ENCODE measurements at places on chromosomes 6 and 20.

DNA sequence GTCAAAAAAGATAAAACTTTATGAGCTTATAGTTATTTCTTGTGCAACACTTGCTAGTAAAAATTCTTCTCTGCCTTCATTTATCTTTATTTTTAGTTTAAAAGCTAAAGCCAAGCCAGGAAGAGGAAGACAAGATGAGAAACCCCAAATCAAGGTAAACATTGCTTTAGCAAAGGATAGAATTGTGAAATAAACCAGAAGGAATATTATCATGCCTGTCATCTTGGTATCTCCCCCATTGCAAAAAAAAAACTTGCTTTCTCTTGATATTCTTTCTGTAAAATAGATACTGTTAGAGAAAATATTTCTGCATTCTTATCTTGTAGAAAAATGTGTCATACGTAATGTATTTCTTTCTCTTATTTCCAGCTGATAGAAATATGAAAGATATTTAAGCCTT is 432.8 kb downstream of the GJA1 start:
- DNase-seq, result no peak

DNA sequence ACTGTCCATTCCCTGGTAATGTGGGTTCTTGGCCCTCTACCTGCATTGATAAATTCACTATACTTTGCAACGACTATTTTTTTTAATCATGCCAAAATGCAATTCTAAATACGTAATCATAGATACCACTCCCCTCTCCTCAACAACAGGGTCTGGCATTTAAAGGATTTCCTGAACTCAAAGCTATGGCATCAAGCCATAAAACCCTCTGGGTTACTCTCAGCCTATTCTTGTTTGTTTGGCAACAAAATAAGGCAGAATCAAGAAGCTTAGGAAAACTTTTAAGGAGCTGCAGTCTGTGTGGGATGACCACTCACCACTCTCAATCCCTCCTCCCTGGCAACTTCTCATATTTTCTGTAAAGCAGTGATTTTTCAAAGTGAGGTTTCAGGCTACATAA is 669.9 kb upstream of the ID4 start:
- DNase-seq, result no peak

GRCh38 chr20:44418069-44418905 is 57.4 kb upstream of the TTPAL start:
- DNase-seq, result no peak

DNA sequence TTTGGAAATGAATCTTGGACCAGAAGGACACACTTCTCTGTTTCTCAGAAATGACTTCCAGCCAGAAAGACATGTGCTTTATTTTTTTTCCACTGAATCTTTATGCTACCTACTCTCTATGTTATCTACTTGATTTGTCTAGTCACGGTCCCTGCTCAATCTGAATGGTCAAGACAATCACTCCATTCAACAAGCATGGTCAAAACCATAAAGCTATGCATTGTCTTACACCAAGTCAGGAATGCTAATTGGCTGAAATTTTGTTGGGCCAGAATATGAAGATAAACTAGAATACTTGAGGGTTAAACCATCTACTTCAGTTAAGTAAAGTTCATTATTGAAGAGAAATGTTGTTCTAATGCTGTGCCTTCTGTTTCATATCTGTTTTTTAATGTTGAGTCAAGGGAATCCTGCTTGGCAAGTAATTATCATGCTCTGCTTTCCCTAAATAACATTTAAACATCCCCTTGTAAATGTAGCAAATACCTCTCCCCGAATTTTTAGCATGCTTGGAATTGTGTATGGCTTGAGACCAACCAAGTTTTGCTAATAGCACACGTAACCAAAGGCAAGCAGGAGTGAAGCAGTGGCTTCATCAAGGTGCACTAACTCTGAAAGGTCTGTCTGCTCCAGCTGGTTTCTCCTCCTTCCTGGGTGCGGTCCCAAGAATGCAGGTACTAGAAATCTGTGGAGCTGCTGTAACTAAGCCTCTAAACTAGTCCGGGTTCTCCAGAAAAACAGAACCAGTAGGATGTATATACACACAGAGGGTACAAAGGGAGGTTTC is 190.3 kb upstream of the CDYL start:
- DNase-seq, result no peak

DNA sequence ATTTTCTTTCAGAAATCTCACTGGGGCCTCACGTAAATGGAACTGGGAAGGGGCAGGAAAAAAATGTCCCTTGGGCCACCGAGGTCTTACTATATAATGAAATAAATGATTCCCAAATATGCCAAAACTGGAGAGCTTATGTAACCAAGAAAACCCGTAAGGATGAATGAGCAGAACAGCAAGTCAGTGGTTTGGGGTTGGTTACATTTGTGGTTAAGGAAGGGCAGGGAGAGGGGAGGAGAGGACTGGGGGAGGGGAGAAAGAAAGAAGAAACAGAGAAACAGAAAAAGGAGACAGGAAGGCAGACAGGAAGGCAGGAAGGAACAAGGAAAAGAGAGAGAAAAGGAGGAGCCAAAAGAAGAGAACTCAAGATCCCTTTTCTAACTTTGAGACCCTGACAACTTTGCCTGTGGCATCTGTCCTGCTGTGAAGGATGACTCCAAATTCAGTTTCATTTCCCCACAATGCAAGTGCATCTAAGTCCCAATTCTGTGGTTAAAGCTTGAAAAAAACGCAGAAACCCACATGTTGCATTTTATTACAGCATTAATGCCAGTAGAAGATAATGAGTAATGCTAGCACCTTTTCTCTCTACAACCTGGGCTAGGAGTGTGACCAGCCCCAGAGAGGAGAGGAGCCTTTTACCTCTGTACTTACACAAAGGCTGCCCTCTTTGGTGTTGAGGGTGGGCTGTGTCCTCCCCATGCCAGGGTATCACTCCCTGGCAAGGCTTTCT is 10.8 kb upstream of the ARMC2 start:
- DNase-seq, result peak; percentile 71

DNA sequence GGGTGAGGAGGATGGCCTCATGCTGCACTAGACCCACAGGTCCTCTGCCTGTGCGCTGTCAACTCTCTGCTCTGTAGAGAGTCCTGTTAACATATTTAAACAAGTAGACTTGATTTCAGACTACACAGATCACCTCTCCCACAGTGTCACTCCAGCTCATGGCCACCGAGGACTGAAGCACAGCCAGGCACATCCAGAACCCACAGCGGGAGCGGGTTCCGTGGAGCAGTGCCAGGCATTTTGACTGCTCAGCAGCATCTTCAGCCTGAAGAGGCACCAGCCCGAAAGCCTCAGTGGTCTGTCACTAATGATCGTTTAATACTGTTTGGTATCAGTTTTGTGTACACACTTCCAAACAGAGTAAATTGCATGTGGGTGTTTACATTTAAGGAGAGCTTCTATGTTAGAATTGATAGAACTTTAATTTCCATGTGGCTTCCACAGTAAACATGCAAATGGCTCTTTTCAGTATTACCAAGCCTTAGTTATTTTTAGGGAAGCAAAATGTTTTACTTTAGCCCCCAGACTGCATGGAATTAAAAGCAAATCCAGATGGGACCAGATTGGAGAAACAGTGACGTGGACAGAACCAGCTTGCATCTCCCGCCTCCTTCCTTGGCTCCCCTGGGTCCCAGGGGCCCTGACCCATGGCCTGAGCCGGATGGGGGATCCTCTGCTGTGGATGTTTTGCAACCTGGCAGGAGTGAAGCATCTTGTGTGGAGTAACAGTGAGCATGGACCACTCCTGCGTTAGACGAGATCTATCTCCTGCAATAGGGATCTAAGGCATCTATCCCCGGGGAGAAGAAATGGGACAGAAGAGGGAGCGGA is 196.7 kb upstream of the CDH4 start:
- no peak for DNase-seq

DNA sequence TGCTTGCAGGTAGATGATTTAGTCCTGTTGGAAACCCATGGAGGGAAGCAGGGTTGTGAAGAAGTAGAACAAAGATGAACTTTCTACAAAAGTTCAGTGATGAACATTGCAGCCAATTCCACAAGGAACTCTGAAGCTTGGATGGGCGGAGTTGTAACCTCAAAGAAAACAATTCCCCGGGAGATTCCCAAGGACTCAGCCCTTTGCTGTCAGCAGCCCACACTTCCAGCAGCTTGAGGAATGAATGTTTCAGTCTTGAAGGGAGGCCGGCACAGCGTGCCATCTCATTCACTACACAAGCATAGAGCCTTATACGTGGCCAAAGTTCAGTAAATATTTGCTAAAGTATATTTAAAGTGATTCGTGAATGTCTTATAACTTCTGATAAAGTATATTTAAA is 269.4 kb downstream of the NKAIN2 start:
- no peak for DNase-seq

DNA sequence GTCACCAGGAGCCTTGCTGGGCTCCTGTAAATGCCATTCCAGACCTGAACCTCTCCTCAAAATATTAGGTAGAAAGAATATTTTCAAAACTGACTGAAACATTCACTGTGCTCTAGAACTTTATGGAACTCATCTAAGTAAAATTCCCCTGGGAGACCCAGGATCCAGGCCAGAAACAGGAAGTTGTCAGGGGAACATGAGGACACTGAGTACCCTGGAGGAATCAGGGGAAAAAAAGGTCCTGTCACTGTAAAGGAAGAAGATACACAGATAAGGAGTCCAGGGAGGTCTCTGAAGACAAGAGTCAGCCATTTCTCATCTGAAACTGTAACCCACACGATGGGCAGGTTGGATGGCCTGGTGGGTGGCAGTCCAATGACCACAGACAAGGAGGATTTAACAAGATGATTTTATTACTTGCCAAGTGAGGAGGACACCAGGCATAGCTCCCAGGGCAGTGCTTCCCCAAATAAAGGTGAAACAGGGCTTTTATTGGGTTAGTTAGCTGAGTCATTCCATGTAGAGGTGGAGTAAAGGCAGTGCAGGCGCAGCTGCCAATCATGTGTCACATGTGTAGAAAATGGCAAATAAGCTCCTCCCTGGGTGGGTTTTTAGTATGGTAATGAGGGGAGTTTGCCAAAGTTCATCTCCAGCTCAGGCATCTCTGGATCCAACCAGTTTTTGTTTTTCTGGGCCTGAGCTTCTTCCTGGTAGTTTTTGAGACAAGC is 138.5 kb downstream of the RCAN2 start:
- no peak for DNase-seq

- no peak for DNase-seq
These were observed 221.5 kb downstream of the MYLK4 start for GRCh38 chr6:2529211-2529719.

GRCh38 chr6:163324326-163324687 is 90.2 kb upstream of the QKI start:
- no peak for DNase-seq
